ENCODE measurements at places on chromosomes 1 and 21.

GRCh38 chr1:150186789-150187559 is 37.3 kb downstream of the PLEKHO1 start:
- peak; percentile 72 for DNase-seq

DNA sequence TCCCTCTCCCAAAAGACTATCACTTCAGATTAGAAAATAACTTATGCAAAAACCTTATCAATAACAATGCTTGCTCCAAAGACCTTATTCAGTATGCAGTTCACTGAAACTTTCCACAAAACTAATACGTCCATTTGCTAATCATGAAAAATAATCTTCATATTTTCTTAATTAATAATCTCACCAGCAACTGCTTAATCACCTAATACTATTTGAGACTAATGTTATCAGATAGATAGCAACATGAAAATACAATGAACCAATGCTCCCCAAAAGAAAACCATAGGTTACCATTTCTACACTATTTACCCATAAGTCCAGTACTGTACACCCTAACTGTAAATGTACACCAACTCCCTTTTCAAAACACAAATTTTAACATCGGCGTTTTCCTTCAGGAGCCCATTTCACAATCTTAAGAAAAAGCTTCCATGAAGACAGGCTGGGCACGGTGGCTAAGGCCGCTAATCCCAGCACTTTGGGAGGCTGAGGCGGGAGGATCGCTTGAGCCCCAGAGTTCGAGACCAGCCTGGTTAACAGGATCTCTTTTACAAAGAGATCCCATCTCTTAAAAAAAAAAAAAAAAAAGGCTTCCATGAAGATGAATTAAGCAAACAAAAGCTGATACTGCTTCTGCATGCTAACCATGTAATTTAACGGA is 1.7 kb downstream of the GNB1 start:
- DNase-seq: no peak

GRCh38 chr1:99115231-99115630 is 110.6 kb upstream of the PLPPR5 start:
- no peak for DNase-seq

- no peak for DNase-seq
These were observed 11.2 kb upstream of the FMOD start for GRCh38 chr1:203361945-203362719.

DNA sequence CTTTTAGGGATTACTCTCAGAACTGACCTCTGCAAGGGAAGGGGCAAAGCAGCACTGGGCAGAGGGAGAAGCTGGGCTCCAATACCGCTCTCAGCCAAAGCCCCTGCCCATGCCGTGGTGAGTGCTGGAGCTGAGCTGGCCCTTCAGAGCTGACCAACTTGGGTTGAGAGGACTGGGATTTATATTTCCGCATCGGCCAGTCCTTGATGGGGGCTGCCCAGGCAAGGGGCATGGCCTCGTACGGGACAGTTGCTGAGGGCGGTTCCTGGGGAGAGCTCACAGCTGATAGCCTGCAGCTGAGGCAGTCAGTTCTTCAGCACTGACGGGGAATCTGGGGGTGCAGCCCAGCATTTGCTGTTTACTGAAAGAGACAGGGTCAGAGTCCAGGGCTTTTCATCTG is 8.0 kb downstream of the HUNK start:
- DNase-seq: no peak

DNA sequence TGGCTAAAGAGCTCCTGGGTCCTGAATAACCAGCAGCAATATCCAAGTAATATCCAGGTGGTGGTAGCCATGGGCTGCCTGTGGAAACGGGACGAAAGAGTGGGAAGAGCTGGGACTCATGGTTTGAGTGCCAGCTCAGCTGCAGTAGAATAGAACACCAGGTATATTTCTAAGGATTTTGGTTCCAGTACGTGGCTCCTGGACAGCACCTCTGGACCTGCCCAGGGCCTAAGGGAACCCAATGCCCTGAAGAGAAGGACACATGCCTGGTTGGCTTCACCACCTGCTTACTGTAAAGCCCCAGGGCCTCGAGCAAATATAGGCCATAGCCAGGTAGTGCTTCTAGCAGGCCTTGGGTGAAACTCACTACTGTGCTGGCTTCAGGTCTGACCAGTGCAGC is 566.7 kb downstream of the KIF26B start:
- DNase-seq: no peak

- no peak for DNase-seq
These were observed 20.6 kb upstream of the RSPO1 start for GRCh38 chr1:37655274-37655673.
